LHCN-M2 (cell line): ENCODE measurements at places on chromosomes 12 and 14. TPM values are rescaled to one million over a fixed set of nuclear protein-coding genes. Genes with fewer than 3 reads are reported as not detected.

- no peak for DNase-seq
These were observed 10.0 kb downstream of the EML1 start for GRCh38 chr14:99803106-99803775.

DNA sequence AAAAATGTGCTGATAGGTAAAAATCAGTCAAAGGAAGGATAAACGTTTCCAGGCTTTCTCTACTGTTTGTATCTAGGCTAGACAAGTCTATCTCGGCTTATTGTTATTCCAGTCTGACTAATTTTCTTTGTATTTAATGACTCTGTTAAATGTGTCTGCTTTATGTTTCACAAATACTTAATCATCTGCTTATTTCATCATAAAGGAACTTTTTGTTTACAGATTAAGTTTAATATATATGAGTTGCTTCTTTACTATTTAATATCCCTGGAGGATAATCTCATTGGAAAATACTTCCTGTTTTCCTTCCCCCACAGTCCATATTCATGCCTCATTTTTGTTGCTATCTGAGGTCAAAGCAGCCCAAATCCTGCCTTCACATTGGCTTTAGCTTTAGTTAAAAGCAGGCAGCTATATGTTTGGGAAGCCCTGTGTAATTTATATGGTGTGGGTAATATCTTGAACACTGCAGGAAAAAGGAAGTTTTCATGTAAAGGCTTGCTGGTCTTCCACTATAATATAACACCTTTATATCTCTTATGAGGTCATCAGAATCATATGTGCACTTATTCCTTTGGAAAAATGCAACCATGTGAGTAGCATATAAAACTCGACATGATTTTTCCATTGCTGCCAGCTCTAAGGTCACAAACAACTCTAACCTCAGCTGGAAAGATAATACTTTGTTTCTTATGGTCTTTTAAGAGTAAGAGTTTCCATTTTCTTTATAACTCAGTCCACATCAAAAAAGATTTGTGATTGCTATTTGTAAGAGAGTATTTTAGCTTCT lies 76.8 kb downstream of the ALX1 start:
- no peak for DNase-seq

DNA sequence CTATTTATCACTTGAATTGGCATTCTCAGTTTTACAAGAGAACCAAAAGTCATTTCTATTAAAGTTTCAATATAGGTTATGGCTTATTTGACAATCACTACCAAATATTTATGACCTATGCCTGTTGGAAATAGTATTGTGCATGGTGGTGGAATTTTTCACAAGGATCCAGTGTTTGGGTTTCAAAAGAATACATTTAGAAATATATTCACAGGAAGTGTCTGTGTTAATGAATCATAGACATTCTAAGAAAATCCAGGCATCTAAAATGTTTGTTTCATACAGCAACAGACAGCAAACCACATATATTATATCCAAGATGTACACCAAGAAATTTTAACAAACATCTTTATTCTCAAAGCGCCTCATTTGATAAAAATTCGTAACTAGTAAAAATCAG lies 92.7 kb downstream of the MED13L start:
- no peak for DNase-seq

GRCh38 chr12:128940974-128941373 lies 87.7 kb downstream of the GLT1D1 start:
- DNase-seq: no peak

DNA sequence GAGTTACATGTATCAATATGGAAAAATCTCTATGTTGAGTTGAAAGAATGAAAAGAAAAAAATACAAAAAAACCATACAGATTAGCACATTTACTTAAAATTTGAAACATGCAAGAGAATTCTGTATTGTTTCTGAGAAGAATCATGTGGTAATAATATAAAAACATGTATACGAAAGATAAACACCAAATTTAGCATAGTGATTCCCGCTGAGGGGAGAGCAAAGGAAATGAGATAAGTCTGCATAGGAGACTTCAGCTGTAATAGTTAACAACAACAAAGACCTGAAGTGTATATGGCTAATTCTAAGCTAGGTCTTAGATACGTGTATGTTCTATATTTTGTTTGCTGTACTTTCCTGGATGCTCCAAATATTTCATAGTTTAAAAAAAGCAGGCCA lies 46.5 kb downstream of the FNTB start:
- DNase-seq: no peak

DNA sequence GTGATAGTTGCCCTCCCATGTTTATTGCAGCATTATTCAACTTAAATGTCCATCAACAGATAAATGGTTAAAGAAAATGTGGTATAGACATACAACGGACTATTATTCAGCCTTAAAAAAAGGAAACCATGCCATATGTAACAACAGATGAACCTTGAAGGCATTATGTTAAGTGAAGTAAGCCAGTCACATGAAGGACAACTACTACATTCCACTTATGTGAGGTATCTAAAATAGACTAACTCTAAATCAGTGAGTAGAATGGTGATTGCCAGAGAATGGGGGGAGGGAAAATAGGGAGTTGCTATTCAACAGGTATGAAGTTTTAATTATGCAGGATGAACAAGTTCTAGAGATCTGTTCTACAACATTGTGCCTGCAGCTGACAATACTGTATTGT lies 10.1 kb downstream of the PCNX4 start:
- no peak for DNase-seq

- DNase-seq: no peak
These were observed 268.8 kb downstream of the TTC8 start for GRCh38 chr14:89093083-89093730.

- DNase-seq: no peak
These were observed 11.3 kb downstream of the ITGB7 start for GRCh38 chr12:53195516-53196420.

GRCh38 chr12:56878010-56878339 lies 56.2 kb downstream of the SDR9C7 start:
- DNase-seq: no peak

- DNase-seq: no peak
These were observed 28.7 kb downstream of the LMNTD1 start for GRCh38 chr12:25524366-25524765.

GRCh38 chr14:94522115-94522724 lies 13.0 kb upstream of the SERPINA12 start:
- DNase-seq: no peak

- peak; percentile 56 for DNase-seq
These were observed 30.1 kb upstream of the CERS5 start for GRCh38 chr12:50197297-50197727.

GRCh38 chr14:103772078-103772712 lies 56.6 kb downstream of the ZFYVE21 start:
- no peak for DNase-seq

The CIROP gene
- not detected in 2 replicates for total RNA-seq

The RBMS2 gene
- total RNA-seq: 12.1 and 13.0 TPM in 2 replicates

The NGB gene
- not detected in 2 replicates for total RNA-seq

The SLC7A7 gene
- 4.2 and 4.6 TPM in 2 replicates for total RNA-seq

The GPD1 gene
- 0.17 TPM in 1 of 2 replicates, not detected in the other for total RNA-seq

The DBX2 gene
- not detected in 2 replicates for total RNA-seq

The GPRC5A gene
- total RNA-seq: 1.7 and 2.6 TPM in 2 replicates

The SLCO1B3 gene
- total RNA-seq: not detected in 2 replicates

The SYNDIG1L gene
- not detected in 2 replicates for total RNA-seq

The TAS2R10 gene
- total RNA-seq: 0.19 and 0.40 TPM in 2 replicates
